ENCODE measurements at places on chromosomes 7 and 10. TPM values are rescaled to one million over a fixed set of nuclear protein-coding genes. Genes with fewer than 3 reads are reported as not detected.

GRCh38 chr10:34347131-34347530 is 468.0 kb downstream of the PARD3 start:
- no peak for DNase-seq

DNA sequence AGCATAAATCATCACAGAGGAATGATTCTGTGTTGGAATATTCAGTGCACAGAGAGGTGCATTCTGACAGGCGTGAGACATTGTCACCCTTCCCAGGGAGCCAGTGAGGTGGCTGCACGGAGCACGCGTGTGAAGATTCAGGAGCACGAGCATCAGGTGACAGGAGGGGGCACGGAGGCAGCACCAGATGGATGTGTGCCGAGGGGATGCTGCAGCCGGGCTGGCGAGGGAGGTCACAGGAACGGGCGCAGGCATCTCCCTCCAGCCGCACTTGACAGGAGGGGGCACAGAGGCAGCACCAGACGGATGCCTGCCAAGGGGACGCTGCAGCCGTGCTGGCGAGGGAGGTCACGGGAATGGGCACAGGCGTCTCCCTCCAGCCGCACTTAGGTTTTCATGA is 66.5 kb downstream of the DIP2C start:
- no peak for DNase-seq

GRCh38 chr10:43093423-43094076 is 16.7 kb downstream of the RET start:
- no peak for DNase-seq

DNA sequence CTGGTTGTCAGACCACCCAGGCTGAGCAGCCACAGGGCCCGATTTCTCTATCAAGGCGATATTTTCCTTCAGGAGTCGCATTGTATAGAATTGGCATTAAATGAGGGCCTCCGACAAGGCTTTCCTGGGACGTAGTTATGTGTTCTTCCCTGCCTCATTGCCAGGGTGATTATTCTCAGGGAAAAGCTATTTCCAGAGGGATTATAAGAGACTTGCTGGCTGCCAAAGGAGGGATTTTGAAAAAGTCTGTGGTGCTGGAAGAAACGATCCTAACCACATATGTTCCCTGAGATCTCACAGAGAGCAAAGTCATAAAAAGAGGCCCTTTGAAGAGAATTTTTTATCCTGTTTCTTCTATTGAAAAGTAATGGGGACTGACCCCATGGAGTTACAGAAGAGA is 27.7 kb upstream of the SDHAF3 start:
- no peak for DNase-seq

The LLCFC1 gene
- not detected for total RNA-seq

The ZNF853 gene
- total RNA-seq, result 10.3 TPM

GRCh38 chr7:130719541-130719940 is 14.5 kb downstream of the KLF14 start:
- DNase-seq, result no peak

DNA sequence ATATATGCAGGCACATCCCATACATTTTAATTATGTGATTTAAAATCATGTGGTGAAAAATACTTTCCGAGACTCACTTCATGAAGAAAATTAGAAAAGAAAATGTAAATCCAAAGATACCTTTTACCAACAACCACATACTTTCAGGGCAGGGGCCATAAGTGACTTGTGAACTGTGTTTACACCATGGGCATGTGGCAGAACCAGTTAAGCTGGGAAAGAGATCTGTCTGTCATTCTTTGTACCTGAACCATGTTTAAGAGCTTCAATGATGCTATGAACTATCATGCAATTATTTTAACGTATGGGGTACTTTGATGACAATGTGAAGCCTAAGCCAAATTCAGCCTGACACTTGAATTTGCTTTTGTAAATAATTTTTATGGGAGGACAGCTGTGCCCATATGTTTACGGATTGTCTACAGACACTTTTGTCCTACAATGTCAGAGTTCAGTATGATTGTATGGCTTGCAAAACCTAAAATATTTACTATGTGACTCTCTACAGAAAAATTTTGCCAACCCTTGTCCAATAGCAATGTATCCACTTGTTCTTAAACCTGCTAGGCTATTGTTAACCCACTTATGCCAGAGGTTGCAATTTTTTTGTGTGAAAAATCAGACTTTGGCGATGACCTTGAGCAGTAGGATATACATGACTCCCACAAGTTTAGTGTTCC is 654.6 kb downstream of the TNS3 start:
- DNase-seq, result no peak

The HYAL4 gene
- not detected for total RNA-seq

DNA sequence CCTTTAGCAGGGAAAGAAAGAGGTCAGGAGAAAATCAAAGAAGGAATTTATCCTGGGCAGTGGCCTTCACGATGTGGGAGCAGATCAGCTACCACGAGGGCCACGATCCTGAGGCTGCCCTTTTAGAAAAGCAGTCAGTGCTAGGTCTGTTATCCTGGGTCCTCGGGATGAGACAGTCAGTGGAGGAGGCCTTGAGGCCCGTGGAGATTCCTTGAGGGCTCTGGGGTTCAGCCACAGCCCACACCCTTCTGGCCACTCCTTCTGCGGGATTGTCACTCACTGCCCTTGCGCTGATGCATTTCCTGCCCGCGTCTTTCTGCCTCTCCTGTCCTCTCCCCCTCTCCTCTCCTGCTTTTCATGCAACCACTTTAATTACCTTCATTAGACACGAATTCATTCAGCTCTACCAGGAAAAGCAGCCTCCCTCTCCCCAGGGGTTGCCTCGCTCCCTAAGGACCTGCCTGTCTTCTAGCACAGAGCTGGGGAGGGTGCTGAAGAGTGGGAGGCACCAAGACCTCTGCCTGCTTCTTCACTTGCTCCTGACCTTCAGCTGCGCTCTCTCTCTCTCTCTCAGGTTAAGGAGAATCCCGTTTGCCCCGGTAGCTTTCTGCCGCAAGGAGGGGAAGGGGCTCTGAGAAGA is 42.6 kb upstream of the LRRC4 start:
- DNase-seq, result no peak

DNA sequence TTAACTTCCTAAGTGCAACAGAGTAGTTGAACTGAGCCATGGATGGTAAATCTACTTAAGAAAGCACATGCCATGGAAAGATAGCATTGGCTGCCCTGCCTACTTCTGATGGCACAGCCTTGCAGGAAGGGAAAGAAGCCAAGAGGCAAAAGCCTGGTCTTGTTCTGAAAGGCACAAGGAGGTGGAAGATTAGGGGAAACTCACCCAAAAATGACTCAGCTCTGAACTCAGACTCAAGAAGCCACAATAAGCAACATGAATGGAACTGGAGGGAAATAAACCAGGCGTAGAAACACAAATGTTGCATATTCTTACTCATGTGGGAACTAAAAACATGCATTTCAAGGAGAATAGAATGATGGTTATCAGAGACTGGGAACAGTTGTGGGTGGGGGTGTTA is 20.8 kb upstream of the ALOX5 start:
- no peak for DNase-seq

The TMEM178B gene
- 31.7 TPM for total RNA-seq

- DNase-seq, result no peak
Measured at GRCh38 chr7:27185013-27185853, at the start of gene HOXA11. Gene HOXA11, minus strand, starts transcription at chr7:27185232. Its CDS starts 88 bp downstream, at chr7:27185144.

DNA sequence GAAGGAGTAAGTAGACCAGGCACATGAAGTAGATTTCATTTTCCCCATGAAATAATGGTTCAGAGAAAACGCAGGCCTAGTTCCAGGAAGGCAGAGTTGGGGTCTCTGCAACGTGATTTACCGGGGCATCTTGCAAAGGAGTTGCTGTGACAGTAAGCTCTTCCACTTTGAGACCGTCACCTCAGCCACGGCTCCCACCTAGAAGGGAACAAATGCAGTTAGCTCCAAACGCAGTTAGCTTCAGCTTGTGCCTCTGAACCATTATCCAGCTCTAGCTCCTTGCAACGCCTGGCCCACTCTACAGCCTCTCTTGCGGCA is 7.0 kb upstream of the MYO1G start:
- no peak for DNase-seq

The VIPR2 gene
- 17.0 TPM for total RNA-seq

The HKDC1 gene
- total RNA-seq, result not detected

DNA sequence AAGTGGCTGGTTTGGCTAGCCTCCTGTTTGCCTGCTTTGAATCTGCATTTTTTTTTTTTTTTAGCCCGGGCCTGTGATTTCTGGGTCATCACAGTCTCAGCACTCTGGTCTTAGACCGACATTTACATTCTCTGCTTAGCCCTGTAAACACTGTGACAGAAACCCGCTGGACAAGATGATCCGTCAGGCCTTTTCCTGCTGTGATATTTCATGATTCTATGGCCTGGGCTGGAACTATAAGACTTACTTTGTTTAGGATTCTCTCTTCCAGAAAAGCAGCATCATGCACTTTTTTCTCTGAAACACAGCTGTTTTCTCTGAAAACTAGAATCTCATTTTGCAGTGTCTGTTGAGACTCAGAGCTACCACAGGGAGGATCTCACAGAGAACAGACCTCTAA is 705.5 kb downstream of the GRID1 start:
- no peak for DNase-seq

DNA sequence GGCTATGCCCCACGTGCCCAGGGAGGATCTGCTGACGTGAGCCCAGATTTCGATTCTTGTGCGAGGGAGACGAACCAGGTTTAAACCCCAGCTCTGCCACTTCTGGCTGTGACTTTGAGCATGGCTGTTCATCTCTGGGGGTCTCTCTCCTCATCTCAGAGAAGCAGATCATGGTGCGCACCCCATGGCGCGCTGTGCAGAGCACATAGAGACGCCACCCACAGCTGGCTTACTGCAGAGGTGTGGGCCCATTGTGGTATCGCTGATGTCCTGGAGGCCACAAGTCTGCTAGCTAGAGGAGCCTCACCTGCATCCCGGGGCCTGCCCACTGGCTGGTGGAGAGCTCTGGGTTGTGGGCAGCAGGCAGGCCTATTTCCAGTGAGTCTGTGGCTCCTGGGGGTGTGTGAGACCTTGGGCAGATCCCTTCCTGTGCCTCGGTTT is 140.5 kb downstream of the LHPP start:
- DNase-seq, result peak; percentile 53

The MYL7 gene
- total RNA-seq, result 3,838 TPM

DNA sequence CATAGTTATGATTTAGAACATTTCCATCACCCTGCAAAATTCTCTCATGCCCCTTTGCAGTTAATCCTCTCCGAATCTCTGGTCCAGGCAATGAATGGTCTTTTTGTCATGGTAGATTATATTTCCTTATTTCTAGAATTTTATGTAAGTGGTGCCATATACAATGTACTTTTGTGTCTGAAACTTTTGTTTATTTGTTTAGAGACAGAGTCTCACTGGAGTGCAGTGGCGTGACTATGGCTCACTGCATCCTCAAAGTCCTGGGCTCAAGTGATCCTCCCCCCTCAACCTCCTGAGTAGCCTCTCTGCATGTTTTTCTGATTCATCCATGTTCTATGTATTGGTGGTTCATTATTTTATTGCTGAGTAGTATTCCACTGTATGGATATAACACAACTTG is 23.2 kb upstream of the PDK4 start:
- no peak for DNase-seq

- no peak for DNase-seq
Measured at GRCh38 chr7:5375925-5376324, 47.7 kb downstream of the TNRC18 start.

The TCF7L2 gene
- total RNA-seq, result 12.4 TPM

- no peak for DNase-seq
Measured at GRCh38 chr7:70426249-70426880, 705.6 kb upstream of the GALNT17 start.

DNA sequence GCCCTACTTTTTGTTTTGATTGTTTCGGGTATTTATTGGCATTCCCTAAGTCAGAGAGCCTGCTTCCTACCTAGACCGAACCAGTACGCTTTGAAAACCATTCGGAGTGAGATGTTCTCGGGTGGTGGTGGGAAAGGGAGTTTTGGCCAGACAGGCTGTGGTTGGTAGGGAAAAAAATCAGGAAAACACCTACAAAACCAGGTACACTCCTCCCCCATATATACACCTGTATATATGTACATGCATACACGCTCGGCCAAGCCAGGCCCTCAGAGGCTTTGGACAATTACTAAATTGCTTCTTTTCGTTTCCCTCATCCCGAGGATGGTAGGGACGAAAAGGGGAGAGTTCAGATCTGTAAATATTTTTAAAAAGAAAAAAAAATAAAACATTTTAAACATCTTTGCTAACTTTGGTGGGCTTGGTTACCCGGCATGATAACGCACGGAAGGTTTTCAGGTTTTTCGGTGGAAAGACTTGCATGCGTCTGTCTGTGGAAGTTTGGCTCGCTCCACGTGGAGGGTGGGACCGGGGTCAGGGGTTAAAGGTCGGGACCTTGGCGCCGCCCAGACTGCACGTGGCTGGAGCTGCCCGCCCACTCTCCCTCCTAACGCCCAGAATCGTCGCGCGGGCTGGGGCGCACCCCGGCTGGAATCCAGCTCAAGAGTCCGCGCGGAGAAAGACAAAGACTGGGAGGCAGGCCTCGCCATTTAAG is 2.5 kb downstream of the HMX2 start:
- no peak for DNase-seq

The ELOVL3 gene
- total RNA-seq, result not detected

The TUBAL3 gene
- total RNA-seq, result not detected

- no peak for DNase-seq
Measured at GRCh38 chr10:102650655-102651454, 6.6 kb downstream of the TRIM8 start.

DNA sequence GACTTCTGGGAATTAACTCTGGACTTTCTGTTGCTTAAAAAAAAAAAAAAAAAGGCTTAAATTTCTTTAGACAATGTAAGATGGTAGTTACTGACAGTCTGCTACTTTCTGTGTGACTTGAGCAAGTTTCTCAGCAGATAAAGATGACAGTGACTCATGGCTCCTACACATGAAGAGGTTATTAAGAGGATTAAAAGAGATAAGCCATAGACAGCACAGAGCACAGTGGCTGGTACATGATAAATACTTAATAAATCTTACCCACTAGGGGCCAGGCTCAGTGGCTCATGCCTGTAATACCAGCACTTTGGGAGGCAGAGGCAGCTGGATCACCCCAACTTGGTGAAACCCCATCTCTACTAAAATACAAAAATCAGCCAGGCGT is 174.8 kb downstream of the JAZF1 start:
- no peak for DNase-seq

The KLF14 gene
- 0.08 TPM for total RNA-seq

The COBL gene
- total RNA-seq, result 88.3 TPM

GRCh38 chr7:133273227-133273626 is 20.3 kb downstream of the EXOC4 start:
- no peak for DNase-seq

The ITIH2 gene
- not detected for total RNA-seq

All from Right ventricle myocardium inferior (tissue), 1 donor.